ENCODE measurements at places on chromosomes 12 and 14.

- DNase-seq, result no peak
Observed at GRCh38 chr12:13961971-13962370, 19.4 kb downstream of the GRIN2B start.

GRCh38 chr12:52558781-52559445, 6.0 kb upstream of the KRT71 start:
- DNase-seq, result no peak

GRCh38 chr12:54277823-54278276, 2.1 kb downstream of the CBX5 start:
- no peak for DNase-seq

DNA sequence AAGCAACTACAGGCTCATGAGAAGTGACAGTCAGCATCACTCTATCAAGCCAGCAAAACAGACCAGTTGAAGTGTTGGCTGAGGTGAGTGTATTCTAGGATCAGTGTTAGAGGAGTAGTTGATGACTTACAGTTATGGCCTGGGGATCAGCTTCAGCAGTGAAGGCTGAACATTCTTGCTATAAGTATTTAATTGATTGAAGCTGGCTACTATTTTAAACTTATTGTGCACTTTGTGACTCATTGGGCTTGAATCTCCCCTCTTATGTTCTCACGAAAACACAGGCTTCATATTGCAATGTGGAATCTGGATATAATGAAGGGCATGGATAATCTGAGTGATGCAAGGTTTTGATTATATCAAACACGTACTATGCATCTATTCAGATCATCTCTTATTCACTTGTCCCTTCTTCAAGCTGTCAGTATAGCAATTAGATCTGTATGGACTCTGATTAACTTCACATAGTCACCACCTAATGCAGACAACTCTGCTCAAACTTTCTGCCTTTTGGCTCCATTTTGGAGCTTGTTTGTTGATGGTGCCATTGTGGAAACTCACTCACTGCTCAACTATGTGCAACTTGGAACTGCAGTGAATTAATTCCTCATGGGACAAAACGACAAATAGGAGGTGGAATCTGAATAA, 309.2 kb downstream of the SLC16A7 start:
- no peak for DNase-seq

DNA sequence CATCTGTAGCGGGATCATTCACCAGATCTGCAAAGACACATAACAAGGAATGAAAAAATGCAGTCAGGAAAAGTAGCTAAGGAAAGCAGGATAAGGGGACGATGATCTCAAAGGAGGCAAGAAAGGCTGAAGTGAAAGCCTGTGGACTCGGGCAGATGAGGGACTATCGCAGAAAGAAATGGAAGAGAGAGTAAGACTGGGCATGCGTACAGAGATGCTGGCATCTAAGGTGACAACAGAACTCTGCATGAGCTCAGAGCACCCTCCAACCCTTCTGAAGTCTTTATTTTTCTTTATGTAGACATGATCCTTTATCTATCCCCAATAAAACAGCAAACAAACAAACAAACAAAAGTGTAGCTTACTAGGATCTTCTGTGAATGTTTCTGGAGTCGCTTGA, 7.2 kb downstream of the MFAP5 start:
- peak; percentile 12 for DNase-seq
